ENCODE measurements at places on chromosomes 12 and 14. TPM values are rescaled to one million over a fixed set of nuclear protein-coding genes. Genes with fewer than 3 reads are reported as not detected.

Gene GPR162
- total RNA-seq = 0.41 TPM

Gene TAS2R46
- total RNA-seq = not detected

Gene ADCY6
- 11.3 TPM for total RNA-seq

Gene CFAP251
- 1.1 TPM for total RNA-seq

Gene IGF1
- not detected for total RNA-seq

Gene SPIC
- total RNA-seq = not detected

Gene ST8SIA1
- not detected for total RNA-seq
